PC-3 (cell line): ENCODE measurements at places on chromosomes 6 and 20.
A peak's percentile ranks its signal among the peaks of the same experiment; 100 is the strongest.

DNA sequence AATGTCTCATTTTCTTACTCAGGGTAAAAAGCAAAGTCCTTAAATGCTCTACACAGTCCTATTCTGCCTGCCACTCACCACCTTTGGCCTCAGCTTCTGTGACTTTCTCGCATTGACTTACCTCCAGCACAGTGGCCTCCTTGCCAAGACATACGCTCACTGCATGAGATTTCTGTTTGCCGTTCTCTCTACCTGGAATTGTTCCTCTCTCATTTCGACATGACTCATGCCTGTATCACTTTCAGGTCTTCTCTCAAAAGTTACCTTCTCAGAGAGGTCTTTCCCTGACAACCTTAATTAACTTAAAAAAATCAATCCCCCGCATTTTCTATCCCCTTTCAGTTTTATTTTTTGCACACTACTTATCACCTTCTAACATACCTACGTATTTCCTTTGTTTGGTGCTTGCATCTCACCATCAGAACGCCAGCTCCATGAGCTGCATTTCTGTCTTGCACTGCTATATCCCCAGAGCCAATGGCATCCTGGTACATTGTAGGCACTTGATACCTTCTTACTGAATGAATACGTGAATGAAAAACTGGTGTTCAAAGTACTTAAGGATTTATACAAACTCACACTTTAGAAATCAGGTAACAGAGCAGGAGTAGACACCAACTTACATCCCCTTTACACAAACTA lies 24.5 kb downstream of the TENT5A start:
- peak; percentile 79 for DNase-seq

DNA sequence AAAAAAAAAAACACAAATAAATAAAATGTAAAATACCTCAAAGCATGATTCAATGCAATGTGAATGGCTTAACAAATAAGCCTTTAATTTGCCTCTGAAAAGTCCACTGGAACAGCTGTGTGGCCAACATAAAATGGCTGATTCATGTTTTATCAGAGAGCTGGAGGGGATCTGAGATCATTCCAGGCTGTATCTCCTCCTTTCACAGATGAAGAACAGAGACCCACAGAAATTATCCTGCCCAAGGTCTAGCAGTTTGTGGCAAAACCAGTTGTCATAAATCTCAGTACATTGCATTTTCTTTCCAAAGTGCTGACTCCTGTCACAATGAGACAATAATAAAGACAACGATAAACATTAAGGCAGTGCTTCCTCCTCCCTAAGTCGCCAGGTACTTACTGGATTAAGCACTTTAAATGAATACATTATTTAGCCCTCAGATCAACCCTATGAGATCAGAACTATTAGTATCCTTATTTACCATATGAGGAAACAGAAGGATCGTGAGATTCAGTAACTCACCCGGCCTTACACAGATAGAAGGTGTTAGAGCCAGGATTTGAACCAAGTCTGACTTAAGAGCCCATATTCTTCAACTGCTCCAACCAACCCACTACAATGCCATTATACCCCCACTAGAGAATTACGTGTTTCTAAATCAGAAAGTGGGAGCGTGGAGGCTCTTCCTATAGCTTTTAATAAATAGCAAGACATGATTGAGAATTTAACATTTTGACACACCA lies 118.3 kb downstream of the KIF13A start:
- DNase-seq = peak; percentile 90

- DNase-seq = peak; percentile 82
These were observed 644 bp downstream of the OARD1 start for GRCh38 chr6:41071501-41071922.

DNA sequence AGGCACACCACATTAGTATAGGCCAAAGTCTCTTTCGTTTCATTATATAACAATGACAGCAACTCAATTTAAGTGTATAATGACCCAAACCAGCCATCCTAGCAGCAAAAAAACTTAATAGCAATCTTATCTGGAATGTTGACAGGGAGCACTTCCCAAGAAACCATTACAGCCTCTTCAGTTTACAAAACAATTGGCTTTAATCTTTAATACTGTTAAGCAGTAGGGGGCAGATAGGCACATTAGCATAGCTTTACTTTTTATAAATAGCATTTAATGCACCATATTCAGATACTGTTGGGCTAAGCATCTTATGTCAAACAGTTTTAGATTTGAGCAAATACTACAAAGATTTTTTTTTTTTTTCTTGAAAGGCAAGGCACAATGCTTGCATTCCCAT lies 193.3 kb upstream of the MAP3K7 start:
- no peak for DNase-seq

DNA sequence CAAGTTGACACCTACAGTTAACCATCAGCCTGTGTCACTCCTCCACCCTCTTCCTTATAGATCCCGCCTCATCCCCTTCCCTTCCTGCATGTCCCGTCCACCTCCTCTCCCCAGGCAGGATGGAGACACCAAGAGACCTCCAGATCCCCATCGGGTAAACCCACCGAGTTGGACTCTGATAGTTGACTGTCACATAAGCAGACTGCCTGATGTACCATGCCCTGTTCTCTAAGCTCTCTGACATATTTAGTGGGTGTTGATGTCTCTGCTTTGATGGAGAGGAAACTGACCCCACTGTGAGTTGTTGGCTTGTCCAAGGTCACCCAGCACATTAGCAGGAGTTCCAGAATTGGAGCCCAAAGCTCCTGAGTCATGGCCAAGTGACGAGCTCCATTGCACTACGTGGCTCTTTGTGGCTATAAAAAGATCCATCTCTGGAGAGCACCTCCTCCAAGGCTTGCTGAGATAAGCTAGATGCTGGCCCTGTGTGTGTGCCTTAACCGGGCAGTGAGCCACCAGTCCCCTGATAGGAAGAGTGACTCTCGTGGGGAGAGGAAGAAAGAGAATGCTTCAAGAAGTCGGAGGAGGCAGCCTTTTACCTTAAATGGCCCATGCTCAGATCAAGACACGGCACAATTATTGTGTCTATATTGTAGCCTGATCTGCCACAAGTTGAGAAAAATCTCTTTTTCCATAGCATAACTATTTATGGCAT lies 236.0 kb upstream of the ECI2 start:
- DNase-seq = no peak

DNA sequence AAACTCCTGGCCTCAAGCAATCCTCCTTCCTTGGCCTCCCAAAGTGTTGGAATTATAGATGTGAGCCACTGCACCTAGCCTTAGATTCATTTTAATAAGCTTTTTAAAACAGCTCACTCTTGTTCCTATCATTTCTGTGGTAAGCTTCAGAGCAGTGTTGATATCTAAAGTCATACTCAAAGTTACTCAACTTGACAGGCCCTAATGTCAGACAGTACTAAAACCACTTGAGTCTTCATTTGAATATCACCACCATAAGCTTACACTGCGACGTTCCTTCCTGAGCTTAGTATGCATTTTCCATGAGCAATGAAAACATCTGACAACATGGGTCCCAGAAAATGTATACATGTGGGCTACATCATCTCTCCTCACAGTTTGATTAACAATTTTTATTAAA lies 6.0 kb downstream of the FUCA2 start:
- DNase-seq = no peak
